ENCODE measurements at places on chromosomes 13 and 19.

DNA sequence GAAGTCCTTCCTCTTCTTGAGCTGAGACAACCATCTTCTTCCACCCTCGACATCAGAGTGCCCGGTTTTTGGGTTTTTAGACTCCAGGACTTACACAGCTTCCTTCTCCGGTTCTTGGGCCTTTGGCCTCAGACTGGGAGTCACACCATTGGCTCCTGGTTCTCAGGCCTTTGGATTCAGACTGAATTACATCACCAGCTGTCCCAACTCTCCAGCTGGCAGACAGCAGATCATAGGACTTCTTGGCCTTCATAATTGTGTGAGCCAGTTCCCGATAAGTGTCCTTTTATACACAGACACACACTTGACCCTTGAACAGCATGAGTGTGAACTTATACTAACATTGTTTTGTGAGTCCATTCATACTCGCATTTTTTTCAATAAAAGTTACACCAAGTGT, 166.0 kb upstream of the UBL3 start:
- DNase-seq: no peak

GRCh38 chr13:111966933-111967332, 100.0 kb upstream of the SOX1 start:
- DNase-seq: no peak

- DNase-seq: no peak
Observed at GRCh38 chr19:2412449-2412848, 14.9 kb downstream of the TIMM13 start.

DNA sequence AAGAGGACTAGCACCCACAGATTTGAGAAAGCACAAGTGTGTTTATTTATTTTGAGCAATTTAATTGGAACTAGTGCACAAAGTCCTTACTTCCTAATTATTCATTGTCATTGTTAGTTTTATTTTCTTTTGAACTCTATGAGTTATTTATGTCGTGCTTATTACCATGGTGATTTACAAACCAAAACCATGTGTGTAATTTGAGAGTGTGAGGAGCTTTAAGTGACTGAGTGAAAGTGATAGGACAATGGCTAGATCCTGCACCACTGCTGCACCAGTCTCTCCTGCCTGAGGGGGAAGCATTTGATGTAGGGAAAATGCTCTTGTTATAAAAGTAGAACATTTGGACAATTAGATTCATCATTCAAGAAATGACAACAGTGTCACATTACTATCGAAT, 172.3 kb upstream of the KLF12 start:
- peak; percentile 0 for DNase-seq

DNA sequence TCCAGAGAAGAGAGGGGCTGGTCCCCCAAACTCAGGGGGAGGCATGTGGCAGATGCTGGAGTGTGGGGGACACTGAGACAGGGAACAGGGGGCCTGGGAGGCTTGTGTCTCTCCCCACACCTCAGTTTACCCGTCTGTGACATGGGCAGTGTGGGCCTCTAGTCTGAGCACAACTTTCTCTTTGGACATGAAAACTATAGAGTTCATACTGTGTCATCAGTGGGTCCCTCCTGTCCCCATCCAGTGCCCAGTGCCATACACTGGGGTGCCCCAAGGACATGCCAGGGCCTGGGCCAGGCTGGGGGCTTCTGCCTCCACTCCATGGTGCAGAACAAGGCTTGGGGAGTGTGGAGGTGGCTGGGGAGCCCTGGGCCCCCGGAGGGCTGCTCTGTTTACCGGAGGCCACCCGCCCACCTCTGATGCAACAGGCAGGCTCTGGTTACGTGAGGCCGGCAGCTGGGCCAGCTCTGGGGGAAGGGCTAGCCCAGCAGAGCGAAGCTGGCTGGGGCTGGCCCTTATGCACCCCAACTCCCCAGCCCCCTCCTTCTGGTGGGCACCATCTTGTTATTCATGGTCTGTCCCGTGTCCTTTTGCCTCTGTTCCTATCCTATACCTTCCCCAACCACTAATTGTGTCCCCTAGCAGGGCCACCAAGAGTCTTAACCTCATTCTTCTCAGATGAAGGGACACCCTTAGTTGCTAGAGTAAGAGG, 1.9 kb upstream of the MEF2B start:
- DNase-seq: no peak

GRCh38 chr19:10896851-10897526, 25.6 kb downstream of the CARM1 start:
- DNase-seq: peak; percentile 90

- no peak for DNase-seq
Observed at GRCh38 chr19:18385675-18386542, at the start of gene GDF15. Gene GDF15, plus strand, starts transcription at chr19:18386158. Its CDS starts 32 bp downstream, at chr19:18386190.

DNA sequence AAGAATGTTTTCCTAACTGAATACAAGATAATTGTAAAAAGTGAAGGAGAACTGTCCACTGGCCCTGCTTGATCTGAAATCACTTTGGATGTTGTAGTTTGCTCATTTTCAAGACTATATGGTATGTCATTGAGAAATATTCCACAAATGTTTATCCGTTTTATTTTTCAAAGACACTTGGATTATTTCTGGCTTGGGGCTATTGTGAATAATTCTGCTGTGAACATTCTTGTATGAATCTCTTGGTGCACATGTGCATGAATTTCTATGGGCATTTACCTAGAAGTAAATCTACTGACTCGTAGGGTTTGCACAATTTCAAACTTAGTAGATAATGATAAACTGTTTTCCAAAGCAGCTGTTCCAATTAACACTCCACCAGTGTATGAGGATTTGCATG, 8.6 kb downstream of the RXFP2 start:
- DNase-seq: no peak

DNA sequence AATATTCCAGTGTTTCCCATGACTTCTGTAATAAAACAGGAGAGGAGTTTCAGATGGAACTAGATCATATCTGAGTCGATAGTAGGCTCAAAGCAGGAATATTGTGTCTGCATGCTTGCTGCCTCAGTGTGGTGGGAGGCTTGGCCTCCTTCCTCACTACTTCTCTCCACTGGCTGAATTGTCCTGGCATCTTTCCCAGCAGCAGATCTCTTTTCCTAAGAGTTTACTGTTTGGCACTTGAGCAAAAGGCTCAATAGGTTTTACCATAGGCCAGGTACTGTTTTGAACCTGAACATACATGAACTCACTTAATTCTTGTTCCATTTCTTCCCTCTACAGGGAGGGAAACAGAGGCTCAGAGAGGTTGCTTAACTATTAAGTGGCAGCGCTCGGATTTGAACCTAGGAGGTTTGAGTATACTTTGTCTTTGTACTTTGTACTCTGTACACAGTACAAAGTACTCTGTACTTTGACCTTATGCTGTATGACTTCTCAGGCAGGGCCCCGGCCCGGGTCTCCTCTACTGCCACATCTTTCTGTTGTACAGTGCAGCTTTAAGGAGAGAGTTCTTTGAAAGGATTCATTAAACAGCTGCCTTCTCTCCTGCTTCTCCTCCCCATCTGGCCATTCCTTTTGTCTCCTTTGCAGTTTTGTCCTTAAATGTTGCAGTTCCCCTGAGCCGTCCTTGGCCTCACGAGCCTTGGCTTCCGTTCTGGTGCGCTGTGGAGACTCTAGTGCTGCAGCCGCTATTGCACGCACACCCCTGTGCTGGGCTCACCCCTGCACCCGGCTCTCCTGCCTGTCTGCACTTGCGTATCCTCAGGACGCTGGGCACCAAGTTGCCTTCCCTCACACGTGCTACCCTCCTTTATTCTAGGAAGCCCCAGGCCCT, 8.1 kb downstream of the B3GLCT start:
- DNase-seq: peak; percentile 15

GRCh38 chr19:37334179-37335071, 36.5 kb upstream of the ZNF527 start:
- DNase-seq: peak; percentile 63

DNA sequence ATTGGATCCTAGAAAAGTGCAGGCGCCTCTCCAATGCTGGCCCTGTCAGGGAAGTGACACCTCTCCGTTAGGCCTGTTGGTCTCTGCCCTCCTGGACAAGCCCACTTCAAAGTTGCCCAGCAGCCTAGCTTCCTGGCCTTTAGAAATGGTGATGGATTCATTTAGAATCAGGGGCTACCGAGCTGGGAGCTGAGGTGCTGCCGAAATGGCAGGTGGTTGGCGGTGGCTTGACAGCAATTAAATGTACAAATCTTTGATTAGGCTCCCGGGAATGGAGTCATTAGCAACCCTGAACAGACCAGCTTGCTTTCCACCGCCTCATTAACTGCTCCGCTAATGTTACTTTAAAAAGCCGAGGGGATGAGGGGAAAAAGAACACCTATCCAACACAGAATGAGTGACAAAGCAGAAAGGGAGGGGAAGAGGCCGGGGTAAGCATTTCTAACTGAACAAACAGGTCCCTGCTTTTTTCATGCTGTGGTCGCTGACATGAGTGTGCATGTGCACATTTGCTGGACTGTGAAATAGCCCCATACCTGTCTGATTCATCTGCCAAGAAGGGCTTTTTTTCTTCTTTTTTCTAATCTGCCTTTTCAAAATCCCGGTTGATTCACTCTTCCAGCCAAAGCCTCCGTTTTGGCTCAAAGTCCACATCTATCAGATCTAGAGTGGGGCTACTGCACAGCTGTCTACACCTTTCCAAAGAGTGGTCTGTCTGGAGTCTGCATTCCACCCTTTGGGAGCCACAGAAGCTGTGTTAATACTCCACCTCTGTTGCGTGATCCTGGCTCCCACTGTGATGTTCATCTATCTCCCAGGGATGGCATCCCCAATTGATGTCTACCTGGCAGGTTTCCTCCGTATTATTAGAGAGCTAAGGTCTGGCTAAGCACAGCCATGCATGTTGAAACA, 431.9 kb downstream of the COG6 start:
- DNase-seq: no peak

- DNase-seq: no peak
Observed at GRCh38 chr19:11093689-11094238, 4.5 kb downstream of the LDLR start.

- DNase-seq: no peak
Observed at GRCh38 chr13:110942248-110942981, 27.5 kb upstream of the ANKRD10 start.

GRCh38 chr19:9058905-9059667, 27.8 kb upstream of the OR1M1 start:
- no peak for DNase-seq

- peak; percentile 29 for DNase-seq
Observed at GRCh38 chr13:33764716-33765115, 53.2 kb upstream of the RFC3 start.

DNA sequence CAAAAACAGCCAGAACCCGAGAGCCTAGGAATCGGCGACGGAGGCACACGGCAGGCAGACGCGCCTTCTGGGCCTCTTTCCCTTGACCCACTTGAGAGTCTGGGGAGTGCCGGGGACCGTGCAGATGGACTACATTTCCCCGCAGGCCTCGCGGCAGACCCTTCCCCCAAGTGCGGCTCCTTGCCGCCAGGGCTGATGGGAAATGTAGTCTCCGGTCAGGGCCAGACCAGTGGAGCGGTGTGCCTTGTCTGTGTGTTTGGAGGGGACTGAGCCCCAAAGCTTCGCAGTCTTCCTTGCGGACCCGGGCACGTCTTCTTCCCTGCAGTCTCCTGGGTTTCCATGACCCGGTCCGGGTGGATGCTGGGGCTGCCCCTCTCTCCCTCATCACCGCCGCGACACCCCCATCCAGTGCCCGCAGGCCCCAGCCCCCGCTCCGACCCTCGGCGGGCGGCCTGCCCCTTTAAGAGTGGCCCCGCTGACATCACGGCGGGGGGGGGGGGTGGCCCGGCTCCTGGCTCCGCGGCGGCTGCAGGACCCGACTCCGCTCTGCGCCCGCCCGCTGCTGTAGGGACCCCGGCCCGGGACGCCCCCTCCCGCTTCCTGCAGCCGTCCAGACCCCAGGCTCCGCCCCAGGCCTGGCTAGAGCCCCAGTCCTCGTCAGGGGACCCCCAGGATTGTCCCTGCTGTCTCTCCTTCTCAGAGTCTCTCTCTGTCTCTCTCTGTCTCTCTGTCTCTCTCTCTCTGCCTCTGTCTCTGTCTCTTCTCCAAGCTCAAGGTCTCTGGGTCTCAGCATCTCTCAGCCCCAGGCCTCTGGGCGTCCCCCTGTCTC, 758 bp upstream of the CACNG7 start:
- no peak for DNase-seq

- DNase-seq: peak; percentile 64
Observed at GRCh38 chr19:41299046-41299754, 10.8 kb upstream of the CCDC97 start.

GRCh38 chr13:45349438-45349837, 8.5 kb upstream of the TPT1 start:
- DNase-seq: no peak

DNA sequence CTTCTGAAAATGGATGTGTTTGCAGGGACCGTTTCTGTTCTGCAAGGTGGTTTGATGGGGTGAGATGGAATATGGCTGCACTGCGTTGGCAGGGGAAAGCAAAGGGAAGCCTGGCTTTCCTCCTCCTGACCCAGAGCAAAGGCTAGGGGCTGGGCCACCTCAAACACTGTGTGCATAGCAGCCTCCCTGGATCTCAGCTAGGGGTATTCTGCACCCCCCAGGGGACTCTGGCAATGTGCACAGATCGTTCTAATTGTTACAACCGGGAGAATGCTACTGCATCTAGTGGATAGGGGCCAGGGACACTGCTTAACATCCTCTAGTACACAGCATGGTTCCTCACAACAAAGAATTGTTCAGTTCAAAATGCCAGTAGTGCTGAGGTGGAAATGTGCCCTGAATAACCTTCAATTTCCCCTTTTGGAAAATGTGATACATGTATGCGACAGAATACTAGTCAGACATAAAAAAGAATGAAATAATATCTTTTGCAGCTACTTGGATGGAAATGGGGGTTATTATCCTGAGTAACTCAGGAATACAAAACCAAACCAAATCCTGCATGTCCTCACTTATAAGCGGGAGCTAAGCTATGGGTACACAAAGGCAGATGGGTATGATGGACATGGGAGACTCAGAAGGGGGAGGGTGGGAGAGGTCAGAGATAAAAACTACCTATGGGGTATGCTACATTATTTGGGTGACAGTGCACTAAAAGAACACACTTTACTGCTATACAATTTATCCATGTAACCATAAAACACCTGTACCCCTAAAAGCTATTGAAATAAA, 671.2 kb downstream of the UQCRFS1 start:
- no peak for DNase-seq

DNA sequence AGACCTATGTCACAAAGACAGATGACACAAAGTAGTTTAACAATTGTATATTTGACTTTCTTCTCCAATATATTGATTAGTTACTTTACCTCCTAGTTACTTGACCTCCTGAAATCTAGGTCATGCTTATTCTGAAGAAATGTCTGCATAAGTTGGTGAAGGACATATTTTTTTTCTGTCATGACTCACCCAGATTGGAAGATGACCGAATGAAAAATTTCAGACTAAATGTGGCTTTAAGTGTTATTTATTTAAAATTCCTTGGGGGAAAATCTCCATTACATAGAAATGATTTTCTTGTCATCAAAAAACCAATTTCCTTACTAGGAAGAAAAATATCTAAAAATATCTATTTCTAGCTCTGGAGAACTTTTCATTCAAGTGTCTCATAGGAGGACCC, 217.1 kb downstream of the POSTN start:
- DNase-seq: no peak

DNA sequence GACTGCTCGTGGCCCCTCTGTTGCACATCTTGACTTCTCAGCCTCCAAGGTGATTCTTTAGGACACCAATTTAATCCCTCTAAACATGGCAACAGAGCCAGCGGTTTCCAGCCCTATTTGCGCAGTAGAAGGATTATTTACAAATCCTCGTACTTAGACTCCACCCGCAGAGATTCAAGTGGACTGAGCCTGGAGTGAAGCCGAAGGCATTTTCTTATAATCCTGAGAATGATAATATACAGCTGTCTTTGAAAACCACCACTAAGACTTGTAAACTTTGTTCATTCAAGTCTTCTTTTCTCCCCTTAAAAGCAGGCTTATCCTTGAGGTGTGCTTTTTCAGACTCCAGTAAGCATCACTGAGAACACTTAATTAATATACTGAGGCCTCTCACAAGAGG, 4.8 kb upstream of the DPRX start:
- DNase-seq: no peak
